ENCODE measurements at places on chromosomes 5 and 9.
A peak's percentile ranks its signal among the peaks of the same experiment; 100 is the strongest.

- DNase-seq = no peak
Observed at GRCh38 chr5:141508440-141508797, 19.5 kb downstream of the PCDHGC5 start.

GRCh38 chr5:115514220-115514619 lies 30.4 kb downstream of the FEM1C start:
- no peak for DNase-seq

- DNase-seq = peak; percentile 6
Observed at GRCh38 chr9:119365291-119366027, 3.8 kb downstream of the BRINP1 start.

DNA sequence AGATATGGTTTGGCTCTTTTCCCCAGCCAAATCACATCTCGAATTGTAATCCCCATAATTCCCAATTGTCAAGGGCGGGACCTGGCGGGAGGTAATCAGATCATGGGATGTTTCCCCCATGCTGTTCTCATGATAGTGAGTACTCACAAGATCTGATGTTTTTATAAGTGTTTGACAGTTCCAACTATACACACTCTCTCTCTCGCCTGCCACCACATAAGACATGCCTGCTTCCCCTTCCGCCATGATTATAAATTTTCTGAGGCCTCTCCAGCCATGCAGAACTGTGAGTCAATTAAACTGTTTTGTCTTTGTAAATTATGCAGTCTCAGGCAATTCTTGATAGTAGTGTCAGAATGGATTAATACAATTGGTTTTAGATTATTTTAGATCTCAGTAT lies 475.7 kb upstream of the CYLC2 start:
- no peak for DNase-seq

DNA sequence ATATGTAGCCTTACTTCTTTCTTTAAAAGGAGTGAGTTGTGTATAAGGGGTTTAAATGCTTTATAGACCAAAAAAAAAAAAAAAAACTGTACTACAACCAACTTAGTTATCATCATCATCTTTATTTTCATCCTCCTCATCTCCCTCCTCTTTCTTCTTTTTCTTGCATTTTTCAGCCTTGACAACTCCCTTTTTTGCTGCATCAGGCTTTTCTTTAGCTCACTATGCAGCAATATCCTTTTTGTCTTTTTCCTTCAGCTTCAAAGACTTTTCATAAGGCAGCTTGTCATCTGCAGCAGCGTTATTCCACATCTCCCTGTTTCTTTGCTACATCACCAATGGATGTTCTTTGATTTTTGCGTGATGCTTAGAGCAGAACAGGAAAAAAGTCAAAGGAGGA lies 526.0 kb downstream of the ZNF608 start:
- no peak for DNase-seq

DNA sequence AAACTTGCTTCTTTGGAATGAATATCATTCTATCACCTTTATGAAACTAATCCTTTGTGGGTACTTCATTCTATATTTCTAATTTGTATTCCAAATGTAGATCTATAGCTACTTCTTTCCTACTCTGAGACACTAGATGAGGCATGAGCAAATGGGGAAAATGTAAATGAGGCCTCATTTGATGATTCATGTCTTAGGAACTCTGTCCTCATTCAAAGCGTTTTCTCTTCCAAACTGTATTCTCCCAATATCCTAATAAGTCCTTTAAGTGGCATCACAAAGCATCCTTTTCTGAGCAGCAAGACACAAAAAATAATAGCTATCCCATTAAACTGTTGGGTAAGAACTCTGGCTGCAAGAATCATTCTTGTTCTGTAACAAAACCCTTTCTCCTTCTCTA lies 56.1 kb downstream of the TTLL11 start:
- DNase-seq = no peak

GRCh38 chr9:105281926-105282325 lies 37.5 kb downstream of the SLC44A1 start:
- no peak for DNase-seq

- DNase-seq = no peak
Observed at GRCh38 chr5:158200619-158201018, 341.7 kb upstream of the CLINT1 start.

DNA sequence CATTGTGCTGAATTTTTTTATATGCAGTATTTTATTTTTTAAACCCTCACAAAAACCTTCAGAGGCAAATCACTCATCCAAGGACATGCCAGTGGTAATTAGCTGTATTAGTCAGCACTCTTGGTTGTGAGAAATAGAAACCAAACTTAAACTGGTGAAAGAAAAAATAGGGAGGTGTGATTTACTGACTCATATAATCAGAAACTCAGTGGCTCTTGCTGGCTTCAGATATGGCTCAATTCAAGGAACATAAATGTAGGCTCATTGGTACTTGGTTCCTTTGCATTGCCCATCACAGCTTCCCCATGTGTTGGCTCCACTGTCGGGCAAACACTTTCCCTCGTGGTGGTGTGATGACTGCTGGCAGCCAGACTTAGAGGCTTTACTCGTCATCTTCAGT lies 497.2 kb downstream of the MAT2B start:
- no peak for DNase-seq

- DNase-seq = peak; percentile 45
Observed at GRCh38 chr5:1522601-1523479, 920 bp downstream of the LPCAT1 start.

GRCh38 chr5:117461403-117461802 lies 886.8 kb upstream of the SEMA6A start:
- no peak for DNase-seq

DNA sequence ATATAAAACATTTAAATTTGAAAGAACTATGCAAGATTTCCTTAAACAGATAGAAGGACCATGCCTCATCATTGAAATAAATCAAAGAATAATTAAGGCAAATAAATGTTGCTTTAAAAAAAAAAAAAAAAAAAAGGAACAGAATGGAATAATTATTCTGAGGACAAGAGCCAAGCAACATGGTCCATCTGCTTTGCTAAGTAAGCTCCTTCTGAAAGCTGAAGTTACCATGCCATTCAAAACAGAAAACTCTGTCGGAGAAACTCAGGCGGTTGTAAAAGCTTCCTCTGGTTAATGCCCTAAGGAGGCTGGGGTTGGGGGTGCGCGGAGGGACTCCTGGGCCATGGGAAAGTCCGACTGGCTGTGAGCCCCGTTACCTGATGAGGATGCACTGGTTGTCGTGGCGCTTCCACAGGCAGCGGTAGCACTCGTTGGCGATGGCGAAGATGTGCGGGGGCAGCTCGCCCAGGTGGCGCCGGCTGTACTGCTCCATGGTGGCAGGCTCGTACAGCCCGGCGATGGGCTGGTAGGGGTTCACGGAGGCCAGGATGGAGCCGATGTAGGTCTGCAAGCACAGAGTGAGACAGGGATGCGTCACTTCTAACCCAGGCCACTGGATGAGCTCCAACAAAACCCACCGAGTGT lies 141.7 kb downstream of the MYO10 start:
- no peak for DNase-seq

DNA sequence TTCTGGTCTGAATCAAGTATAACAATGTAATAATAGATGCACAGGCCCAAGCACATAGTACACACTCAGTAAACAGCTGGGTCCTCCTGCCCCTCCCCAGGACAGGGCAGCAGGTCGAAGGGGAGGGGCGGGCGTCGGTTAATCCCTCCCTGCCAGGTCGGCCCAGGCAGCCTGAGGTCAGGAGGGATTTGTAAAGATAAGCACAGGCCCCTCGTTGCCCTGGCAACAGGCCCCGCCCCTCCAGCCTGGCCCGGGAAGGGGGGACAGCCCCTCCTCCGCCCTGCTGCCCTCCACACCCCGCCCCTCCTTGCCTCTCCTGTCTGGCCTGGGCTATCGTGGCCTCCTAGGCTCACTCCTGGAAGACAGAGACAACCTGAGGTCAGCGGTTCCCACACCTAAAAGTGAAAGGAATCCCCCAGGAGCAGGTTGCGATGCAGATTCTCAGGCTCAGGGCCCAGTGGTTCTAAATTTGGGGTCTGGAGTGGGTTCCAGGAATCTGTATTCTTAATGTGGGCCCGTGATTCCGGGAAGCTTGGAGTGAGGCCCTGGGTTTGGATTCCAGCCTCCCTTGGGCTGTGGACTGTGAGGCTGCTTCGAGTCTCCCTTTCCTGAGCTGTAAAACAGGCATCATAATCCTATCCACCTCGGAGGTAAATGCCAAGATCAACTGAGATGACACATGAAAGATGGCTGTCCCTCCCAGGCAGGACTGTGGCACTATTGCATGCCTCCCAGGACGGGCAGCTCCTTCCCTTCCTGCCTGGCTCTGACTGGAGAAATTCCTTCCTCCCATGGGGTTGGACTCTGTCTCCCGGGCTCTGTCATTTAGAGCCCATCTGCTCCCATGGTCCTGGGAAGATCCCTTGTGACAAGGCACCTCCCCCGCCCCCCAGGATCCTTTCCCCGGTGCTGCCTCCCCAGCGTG lies 4.4 kb downstream of the CRB2 start:
- peak; percentile 37 for DNase-seq

DNA sequence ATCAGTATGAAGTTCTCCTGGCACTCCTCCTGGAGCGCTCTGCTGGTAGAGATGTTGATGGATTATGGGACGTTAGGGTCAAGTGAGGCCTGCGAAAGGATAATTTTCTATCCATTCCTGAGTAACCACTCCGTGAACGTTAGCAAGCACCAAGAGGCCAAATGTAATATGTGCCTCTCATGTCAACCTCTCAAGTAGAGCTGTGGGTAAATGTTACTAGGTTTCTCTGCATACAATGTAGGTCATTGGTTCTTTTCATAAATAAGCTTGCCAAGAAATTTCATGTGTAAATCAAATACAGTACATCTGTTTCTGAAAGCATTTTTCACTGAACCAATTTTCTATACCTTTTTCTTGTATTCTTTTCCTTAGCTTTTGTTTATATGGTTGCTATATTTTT lies 126.3 kb downstream of the KDM4C start:
- DNase-seq = no peak

DNA sequence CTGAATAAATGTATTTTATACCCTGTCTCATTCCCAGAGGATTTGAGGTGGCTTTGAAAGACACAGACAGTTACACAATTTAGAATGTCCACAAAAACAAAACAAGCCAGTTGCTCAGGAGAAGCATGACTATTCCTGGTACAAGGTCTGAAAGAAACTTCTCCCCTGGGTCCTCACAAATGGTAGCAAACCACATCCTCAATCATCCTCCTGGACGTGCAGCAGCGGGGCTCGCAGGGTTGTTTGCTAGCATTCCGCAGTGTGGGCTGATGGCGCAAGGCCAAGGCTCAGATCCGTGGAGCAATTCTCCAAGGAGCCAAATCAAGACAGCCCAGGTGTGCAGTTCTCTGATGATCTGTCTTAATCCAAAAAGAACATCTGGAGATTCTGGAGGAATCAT lies 210.3 kb downstream of the ACTL7B start:
- no peak for DNase-seq

- DNase-seq = no peak
Observed at GRCh38 chr9:99998266-99998665, 91.8 kb downstream of the STX17 start.

GRCh38 chr9:108894225-108894997 lies 32.3 kb downstream of the ACTL7A start:
- no peak for DNase-seq

- DNase-seq = no peak
Observed at GRCh38 chr5:176765687-176766086, 44.7 kb upstream of the UNC5A start.

DNA sequence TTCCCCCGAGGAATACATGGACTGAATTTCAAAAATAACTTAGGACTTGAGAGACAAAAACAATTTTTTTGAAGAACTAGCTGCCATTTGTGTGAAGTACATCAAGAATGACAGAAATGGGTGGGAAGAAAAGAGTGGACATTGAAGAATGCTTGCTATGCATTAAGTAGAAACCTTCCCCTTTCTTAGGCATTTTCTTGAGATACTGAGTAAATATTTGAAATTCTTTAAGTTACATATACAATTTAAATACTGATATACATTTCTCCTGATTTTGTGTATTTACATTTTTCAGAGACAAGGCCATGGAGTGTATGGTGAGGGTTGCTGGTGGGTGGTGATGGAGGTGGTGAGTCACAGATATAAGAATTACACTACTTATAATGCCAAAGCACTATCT lies 319.3 kb upstream of the ADAMTSL1 start:
- DNase-seq = no peak

GRCh38 chr9:89933578-89933977 lies 328.8 kb downstream of the GADD45G start:
- no peak for DNase-seq

GRCh38 chr5:126509339-126509738 lies 85.7 kb downstream of the ALDH7A1 start:
- DNase-seq = no peak

GRCh38 chr5:139787257-139787567 lies 8.4 kb upstream of the PSD2 start:
- DNase-seq = no peak

GRCh38 chr5:52804981-52805380 lies 17.3 kb downstream of the ITGA1 start:
- DNase-seq = no peak

- no peak for DNase-seq
Observed at GRCh38 chr5:79499640-79500273, 14.2 kb downstream of the HOMER1 start.

- no peak for DNase-seq
Observed at GRCh38 chr5:111310711-111311620, 86.8 kb downstream of the CAMK4 start.

GRCh38 chr9:6024035-6024554 lies 8.7 kb upstream of the RANBP6 start:
- peak; percentile 9 for DNase-seq

GRCh38 chr5:55344392-55344992 lies 36.7 kb downstream of the MTREX start:
- peak; percentile 45 for DNase-seq

DNA sequence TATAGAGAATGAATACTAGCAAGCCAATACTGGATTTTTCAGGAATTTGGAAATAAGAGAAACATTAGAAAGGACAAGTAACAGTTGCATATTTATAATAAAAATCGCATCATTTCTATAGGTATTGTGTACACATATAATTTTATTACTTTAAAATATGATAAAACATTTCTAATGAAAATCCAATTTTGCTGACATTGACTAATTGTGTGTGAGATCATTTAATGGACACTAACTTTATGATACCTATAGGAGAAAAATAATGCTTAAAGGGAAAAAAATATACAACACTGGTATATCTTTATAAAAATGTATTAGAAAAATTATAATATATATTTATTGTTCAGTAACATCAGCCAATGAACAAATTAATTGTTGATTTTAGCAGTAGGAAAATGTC lies 557.3 kb downstream of the CDH12 start:
- no peak for DNase-seq

- no peak for DNase-seq
Observed at GRCh38 chr9:8670751-8671150, 871.2 kb upstream of the DMAC1 start.

- DNase-seq = no peak
Observed at GRCh38 chr5:610744-611730, 1.1 kb upstream of the CEP72 start.

Measured in PC-9 (cell line).